Activated CD4-positive, alpha-beta T cell treated with anti-CD3 and anti-CD28 coated beads for 4 hours (primary cell): ENCODE measurements at places on chromosomes 11 and 22.

GRCh38 chr22:49811020-49811791, 16.5 kb downstream of the BRD1 start:
- DNase-seq: no peak

DNA sequence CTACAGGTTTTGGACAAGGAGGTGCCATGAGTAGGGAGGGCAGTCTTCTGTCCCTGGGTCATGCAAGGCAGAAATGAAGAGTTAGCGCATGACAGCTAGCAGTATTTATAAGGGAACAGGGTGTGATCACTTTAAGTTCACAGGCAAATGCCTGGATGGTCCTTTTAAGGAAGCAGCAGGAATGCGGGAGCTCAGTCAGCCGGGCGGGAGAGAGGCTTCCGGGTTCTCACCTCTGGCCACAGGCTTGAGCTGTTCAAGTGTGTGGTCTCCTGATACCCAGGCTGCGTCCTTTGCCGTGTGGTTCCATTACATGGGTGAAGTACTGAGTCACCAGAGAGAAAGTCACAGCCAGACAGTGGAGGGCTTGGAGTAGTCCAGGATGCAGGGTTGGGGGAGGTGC, 105.4 kb downstream of the BCR start:
- DNase-seq: no peak

GRCh38 chr11:124762624-124763155, 600 bp upstream of the ESAM start:
- DNase-seq: no peak

- DNase-seq: no peak
Observed at GRCh38 chr11:20089796-20090653, 70.2 kb downstream of the DBX1 start.

GRCh38 chr11:15493921-15494620, 379.3 kb downstream of the INSC start:
- no peak for DNase-seq

GRCh38 chr22:38214302-38215056, 12.7 kb downstream of the MAFF start:
- peak; percentile 71 for DNase-seq

GRCh38 chr22:46079861-46080821, 70.2 kb upstream of the PPARA start:
- no peak for DNase-seq

DNA sequence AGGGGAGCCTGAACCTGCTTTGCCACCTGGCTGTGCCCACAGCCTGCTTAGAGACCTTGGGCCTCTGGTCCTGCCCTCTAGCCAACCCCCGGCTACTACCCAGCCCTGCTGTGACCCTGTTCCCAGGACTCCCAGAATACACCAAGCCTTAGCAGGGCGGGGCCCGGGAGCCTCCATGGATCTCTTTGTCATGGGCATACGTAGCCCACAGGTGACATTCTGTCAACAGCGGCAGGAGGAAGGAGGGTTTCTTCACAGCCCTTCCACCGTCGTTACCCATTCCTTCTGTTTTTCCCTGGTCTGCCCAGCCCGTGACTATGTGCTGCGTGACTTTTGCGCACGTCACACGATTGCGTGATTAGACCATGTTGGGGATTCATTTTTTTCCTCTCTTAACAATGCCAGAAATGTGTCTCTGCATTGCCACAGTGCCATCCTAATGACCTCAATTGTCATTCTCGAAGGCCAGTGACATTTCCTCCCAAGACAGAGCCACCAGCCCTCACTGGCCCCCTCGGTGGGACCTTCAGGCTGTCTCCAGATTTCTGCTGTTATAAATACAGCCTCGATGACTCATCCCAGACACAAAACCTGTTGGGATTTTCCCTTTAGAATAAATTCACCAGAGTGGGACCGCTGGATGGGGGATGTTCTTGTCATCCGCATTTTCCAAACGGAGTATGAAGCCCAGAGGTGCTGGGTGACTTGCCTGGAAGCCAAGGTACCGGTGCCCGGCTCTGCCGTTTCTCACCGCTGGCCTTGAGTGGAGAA, 9.0 kb downstream of the SYT12 start:
- DNase-seq: no peak

GRCh38 chr11:1011320-1011698, 25.2 kb downstream of the MUC6 start:
- DNase-seq: no peak

DNA sequence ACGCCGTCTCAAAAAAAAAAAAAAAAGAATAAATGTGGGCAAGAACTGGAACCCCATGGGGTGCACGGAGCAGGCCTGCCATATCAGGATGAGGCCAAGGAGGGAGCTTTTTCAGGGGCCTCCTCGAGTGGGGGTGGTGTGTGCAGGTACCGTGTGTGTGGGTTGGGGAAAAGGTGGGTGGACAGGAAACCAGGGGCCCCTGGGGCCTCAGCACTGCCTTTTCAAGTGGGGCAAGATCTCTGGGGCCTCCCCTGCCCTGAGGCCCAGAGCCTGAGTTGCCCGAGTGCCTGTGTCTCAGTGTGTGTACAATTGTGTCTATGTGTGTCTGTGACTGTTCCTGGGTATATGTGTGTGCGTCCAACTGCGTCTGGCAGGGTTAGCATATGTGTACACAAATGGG, 23.8 kb downstream of the TEF start:
- DNase-seq: no peak

- peak; percentile 85 for DNase-seq
Observed at GRCh38 chr11:133945087-133945974, 11.4 kb downstream of the IGSF9B start.

DNA sequence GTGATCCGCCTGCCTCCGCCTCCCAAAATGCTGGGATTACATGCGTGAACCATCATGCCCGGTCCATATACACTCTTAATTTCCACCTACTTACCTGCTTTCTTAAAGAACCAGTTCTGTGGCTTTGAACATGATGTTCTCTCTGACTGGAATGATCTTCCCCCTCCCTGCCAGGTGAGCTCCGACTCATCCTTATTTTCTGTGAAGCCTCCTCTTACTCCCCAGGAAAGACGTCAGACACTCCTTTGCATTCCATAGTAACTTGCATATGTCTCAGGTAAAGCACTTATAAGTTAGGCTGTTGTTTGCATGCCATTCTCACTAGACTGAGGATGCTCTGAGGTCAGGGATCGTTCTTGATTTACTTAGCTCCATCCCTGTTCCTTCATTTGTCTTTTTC, 91.8 kb upstream of the RAB1B start:
- DNase-seq: no peak

- DNase-seq: no peak
Observed at GRCh38 chr11:121714351-121714750, 261.6 kb upstream of the SORL1-AS1 start.

DNA sequence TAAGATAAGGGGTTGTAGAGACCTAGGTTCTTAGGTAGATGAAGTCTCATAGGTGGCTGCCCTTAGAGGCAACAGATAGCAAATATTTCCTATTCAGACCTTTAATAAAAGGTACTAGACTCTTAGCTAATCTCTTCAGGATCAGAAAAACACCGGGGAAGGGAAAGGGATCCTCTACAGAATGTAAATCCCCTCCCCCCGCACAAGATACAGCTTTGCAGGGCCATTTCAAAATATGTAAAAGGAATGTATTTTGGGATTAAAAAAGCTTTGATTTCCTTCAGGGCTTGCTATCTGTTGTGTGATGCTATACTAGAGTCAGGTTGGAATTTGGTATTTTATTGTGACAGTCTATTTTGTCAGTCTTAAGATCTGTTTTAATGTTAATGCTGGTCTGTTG, 113.2 kb downstream of the SWAP70 start:
- no peak for DNase-seq

- no peak for DNase-seq
Observed at GRCh38 chr11:83736684-83737083, 450.5 kb upstream of the CCDC90B start.

- DNase-seq: no peak
Observed at GRCh38 chr11:125061281-125061680, 1.8 kb upstream of the SLC37A2 start.

DNA sequence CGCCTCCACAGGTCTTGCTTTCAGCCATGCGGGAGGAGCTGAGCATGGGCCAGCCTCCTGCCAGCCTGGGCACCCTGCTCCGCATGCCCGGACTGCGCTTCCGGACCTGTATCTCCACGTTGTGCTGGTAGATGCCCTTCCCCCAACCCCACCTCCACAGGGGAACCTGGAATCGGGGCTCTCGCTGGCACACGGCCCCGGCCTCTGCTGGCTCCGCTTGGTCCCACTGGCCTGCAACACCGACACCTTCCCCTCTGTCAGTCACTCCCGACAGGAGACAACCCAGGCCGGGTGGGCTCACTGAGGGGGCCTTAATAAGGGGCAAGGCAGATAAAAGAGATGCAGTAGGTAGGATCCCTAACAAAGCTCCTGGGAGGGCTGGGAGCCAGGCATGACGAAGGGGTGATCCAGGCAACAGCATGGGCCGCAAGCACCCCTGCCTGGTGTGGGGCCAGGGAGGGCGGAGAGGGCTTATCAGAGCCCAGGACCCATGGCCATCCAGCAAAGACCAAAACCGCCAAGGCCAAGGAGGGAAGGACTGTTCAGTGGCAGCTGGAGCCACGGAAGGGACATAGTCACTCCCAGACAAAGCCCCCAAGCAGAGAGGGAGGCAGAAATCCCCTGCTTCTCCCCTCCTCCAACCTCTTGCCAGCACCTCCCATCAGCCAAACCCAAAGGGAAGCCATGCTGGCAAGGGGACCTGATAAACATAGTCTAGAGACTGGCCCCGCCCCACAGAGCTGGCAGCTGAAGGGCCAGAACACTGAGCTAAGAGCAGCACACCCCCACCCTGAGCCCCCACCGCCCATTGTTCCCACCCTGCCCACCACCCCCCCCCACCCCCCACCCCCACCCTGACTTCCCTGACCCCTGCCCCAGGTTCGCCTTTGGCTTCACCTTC, 8.0 kb downstream of the SLC22A12 start:
- no peak for DNase-seq

GRCh38 chr11:117871160-117871559, 5.3 kb downstream of the FXYD6 start:
- no peak for DNase-seq

DNA sequence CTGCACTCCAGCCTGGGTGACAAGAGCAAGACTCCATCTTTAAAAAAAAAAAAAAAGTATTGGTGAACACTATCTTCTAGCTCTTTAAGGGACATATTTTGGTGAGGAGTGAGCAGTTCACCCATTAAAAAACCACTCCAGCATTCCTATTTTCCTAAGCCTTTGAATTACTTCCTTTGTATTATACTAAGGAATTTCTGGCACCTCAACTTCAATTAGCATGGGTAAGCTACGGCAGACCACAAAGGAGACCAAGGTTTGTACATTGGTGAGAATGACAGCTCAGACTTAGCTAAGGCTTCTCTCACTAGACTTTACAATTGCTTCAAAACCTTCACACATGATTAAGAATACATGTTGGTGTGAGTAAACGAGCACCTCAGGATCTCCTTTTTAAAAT, 57.0 kb upstream of the BIRC3 start:
- DNase-seq: no peak

DNA sequence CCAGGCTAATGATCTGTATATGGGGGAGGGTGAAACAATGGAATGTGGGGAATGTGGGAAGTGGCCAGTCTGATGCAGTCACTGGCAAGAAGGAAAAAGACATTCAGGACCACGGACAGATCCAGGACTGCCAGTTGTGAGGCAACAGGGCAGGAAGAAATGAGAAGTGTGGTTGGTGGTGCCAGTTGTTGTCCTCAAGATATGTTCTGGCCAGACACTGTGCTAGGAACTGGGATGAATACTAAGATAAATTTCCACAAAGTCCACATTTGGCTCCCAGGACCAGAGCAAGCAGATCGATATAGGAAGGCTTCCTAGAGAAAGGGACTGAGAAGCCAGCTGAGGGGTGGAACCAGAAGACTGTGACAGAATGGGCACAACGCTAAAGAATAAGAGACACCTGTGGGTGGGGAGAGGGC, 6.8 kb upstream of the TPBGL start:
- DNase-seq: no peak

- peak; percentile 67 for DNase-seq
Observed at GRCh38 chr22:30266445-30267381, at the start of gene OSM. Gene OSM, minus strand, starts transcription at chr22:30266851. Its CDS starts 52 bp downstream, at chr22:30266799.

- DNase-seq: no peak
Observed at GRCh38 chr11:33237039-33237597, 20.1 kb upstream of the HIPK3 start.

- no peak for DNase-seq
Observed at GRCh38 chr11:45704133-45704532, 38.7 kb upstream of the CHST1 start.

GRCh38 chr11:75421035-75421602, 11.9 kb downstream of the KLHL35 start:
- DNase-seq: no peak

GRCh38 chr22:30005213-30005857, 74.9 kb upstream of the HORMAD2 start:
- DNase-seq: peak; percentile 22

- DNase-seq: no peak
Observed at GRCh38 chr11:10356161-10356560, 51.3 kb downstream of the ADM start.

- DNase-seq: no peak
Observed at GRCh38 chr22:19981961-19982920, 34.4 kb downstream of the ARVCF start.

DNA sequence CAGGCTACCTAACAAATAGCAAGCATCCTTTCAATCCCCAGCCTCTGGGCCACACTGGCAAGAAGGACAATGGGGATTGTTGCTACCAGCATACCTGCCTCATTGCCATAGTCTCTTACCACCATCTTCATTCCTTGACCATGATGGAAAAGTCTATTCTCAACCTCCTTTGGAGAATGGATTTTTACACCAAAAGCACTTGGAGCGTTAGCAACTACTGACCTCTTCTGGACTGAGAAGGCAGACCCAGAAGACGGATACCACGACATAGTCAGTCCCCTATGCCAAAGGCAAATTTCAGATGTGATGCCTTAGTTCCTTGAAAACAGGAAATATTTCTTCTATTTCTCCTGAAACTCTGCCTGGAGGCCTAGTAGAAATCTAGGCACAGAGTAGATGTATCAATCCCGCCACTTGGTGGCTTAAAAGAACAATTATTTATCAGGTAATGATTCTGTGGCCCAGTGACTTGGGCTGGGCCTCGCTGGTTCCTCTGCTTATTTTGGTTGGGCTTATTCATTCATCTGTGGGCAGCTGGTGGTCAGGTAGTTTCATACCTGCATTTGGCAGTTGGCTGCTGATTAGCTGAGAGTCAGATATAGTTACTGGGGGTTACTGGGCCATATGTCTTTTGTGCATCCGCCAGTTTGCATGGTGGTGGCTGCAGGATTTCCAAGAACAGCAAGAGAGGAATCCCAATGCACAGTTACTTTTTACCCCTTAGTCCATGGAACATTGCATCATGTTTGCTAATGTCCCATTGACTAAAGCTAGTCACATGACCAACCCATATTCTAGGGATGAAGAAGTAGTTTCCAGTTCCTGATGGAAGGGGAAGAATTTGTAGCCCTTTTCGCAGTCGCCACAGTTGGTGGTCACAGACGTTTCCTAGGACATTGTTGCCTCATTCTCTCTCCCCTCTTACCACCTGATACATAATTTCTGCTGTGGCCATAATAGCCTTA, 75.2 kb downstream of the DHCR7 start:
- no peak for DNase-seq

DNA sequence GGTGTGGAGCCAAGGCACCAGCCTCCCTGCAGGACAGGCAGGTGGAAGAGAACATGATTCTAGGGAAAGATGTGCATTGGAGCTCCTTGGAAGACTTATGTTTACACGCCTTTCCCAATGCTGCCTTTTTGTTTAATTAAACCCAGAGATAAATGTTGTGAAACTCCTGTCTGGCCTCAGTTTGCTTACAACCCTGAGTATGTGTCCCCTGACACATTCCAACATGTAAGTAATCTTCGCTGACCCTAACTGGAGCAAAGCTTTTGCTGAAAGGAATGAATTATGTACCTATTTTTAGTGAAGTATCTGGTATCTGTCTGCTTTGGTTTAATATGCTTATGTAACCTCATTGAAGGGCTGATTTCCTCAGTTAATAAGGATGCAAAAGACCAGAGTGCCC, 56.7 kb downstream of the APIP start:
- no peak for DNase-seq
